ENCODE measurements at places on chromosomes 6 and 20.

DNA sequence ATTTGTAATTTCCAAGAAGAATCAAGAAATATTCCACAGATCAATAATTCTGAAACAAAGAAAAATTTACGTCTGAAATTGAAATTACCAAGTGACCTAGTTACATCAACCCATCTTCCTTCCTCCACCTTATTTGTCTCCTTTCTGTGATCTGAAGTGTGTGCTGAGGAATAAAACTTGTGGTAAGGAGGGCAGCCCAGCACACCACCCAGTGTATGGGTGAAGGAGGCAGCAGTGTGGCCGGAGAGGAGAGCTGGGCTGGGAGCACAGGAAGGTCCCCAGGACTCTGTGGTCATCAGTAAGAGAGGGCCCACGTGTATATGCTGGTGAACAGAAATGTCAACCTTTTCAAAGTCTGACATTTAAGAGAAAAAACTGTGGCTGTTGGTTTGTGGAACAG, 11.3 kb upstream of the CCR6 start:
- DNase-seq, result no peak

DNA sequence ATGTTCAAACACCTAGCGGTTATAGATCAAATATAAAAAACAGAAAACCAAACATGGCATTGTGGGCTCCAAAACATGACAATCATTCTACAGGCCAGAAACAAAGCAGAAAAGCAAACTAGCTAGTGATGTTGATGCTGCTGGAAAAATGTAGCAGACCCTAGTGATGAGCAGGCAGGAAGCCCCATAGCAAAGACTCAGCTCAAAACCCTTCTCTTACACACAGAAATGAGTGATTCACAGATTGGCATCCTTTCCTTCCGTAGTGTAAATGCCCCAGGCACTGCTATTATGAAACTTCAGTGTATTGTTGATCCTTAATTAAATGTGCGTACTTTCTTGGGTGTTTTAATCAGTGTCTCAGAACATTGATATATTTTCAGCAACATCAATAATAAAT, 425.1 kb downstream of the UTRN start:
- DNase-seq, result no peak

DNA sequence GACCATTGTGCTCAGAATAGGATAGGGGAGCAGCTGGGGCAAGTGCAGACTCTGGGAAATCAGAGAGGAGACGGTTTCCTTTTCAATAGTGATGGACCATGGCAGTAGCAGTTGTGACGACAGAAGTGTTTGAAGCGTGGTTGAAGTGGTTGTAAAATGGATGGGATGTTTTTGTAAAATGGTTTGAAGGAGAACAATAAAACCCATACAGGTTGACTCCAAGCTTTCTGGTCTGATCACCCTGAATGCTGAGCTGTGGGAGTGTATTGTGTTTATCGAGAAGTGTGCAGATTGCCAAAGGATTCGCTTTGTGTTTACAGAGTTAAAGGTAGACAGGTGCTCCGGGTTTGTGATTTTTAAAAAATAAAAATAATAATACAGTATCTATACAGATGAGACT, 255.2 kb upstream of the SULF2 start:
- DNase-seq, result no peak

DNA sequence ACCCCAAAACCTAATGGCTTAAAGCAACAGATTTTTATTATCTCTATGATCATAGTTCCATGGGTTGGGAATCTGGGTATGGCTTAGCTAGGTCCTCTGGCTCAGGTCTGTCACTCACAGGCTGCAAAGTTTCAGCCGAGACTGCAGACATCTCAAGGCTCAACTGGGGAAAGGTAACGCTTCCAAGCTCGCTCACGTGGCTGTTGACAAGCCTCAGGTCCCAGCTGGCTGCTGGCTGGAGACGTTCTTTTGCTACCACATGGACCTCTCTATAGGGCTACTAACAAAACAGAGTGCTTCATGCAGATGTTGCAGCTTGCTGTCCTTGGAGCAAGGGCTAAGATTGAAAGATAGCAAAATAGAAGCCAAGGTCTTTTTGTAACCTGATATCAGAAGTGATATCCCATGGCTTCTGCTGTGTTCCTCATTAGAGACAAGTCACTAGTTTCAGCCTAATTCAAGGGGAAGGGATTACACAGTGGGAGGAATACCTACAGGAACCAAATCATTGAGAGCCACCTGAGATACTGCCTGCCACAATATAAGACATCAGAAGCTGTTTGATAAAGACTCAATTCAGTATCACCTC, 6.6 kb downstream of the HTR1E start:
- DNase-seq, result no peak

DNA sequence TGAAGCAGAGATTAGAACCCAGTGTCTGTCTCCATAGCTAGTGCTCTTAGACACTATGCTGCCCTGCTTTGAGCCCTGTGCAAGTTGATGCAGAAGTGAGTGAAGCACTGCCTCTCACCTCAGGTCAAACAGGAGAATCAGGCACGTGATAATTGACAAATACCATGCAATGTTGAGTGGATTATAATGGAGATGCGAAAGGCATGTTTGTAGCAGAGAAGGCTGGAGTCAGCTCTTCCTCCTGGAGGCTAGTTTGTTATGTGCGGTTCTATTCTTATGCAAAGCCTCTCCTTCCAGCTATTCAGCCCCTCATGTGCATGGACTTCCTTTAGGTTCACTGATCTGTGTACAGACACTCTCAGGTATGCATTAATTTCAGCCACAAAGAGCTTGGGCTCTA, 108.5 kb downstream of the MANEA start:
- DNase-seq, result no peak

Measured in CD4-positive, alpha-beta memory T cell (primary cell).